MCF 10A (cell line): ENCODE measurements at places on chromosomes 1 and 21. TPM values are rescaled to one million over a fixed set of nuclear protein-coding genes. Genes with fewer than 3 reads are reported as not detected.
A peak's percentile ranks its signal among the peaks of the same experiment; 100 is the strongest.

Gene CRP
- total RNA-seq, result 0.26 and 0.54 TPM in 2 replicates

Gene SLC45A1
- 0.29 and 0.30 TPM in 2 replicates for total RNA-seq

Gene COL24A1
- not detected in 2 replicates for total RNA-seq

GRCh38 chr1:7389201-7389905 is 381.7 kb upstream of the VAMP3 start:
- no peak for DNase-seq

DNA sequence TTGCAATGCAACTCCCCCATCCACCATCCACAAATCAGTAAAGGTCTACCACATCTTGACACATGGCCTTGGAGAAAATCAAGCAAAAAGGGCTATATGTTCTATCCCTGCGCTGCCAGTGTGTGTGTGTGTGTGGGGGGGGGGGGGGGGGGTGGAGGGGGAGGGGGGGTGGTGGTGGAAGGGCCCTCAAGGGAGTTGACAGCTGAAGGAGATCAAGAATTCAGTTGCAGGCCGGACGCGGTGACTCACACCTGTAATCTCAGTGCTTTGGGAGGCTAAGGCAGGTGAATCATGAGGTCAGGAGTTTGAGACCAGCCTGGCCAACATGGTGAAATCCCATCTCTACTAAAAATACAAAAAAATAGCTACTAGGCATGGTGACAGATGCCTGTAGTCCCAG is 37.6 kb upstream of the CLIC4 start:
- peak; percentile 53 for DNase-seq

- DNase-seq, result peak; percentile 98
Measured at GRCh38 chr1:155983191-155984024, 5.1 kb upstream of the ARHGEF2 start.

Gene PIGR
- total RNA-seq, result not detected in 2 replicates
